Activated CD4-positive, alpha-beta T cell treated with anti-CD3 and anti-CD28 coated beads, Interleukin-2, amount 50 U/mL, for 16 hours (primary cell): ENCODE measurements at places on chromosomes 4 and X.

DNA sequence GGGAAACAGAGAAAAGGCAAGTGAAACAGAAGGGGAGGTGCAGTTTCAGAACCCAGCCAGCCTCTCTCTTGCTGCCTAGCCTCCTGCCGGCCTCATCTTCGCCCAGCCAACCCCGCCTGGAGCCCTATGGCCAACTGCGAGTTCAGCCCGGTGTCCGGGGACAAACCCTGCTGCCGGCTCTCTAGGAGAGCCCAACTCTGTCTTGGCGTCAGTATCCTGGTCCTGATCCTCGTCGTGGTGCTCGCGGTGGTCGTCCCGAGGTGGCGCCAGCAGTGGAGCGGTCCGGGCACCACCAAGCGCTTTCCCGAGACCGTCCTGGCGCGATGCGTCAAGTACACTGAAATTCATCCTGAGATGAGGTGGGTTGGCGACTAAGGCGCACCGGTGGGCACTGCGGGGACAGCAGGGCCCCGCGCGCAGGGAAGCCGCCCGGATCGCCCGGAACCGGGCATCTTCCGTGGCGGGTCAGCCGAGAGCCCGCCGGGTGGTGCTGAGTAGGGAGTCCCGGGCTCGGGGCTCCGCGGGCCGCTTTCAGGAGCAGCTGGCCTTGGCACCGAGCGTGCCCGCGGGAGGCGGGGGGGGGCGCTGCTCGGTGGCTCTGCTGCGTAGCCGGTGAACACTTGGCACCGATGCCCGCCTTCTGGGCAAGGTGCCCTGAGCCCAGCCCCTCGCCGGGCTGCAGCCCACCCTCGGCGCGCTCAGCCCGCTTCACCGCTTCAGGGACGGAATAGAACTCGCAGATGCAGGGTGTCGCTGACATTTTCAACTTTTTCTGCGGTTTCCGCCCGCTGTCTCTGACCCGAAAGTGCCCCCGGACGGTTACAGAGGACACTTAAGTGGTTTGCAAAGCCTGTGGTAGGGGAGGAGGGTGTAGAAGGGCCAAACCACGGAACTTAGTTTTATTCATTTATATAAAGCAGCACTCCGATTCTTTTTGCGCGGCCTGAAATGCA is at the start of gene CD38:
Gene CD38 (plus strand): TSS at position 40 of the 953 bp plus-strand sequence. CDS start 87 bp downstream, at position 127.
- DNase-seq = peak; percentile 67

- no peak for DNase-seq
Observed at GRCh38 chrX:120463241-120463640, 5.9 kb downstream of the LAMP2 start.

DNA sequence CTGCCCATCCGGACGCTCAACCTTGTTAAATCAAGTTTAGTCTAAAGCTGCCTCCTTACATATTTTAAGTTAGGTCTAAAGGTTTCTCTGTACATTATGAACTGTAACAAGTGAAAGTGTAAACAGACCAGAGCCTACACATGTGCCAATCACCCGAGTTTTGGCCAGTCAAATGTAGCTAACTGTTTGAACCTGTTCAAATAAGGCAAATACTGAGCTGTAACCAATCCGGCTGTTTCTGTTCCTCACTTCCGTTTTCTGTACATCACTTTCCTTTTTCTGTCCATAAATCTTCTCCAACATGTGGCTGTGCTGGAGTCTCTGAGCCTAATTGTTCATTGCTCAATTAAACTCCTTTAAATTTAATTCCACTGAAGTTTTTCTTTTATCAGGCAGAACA is 113.3 kb upstream of the SHISA3 start:
- no peak for DNase-seq

- DNase-seq = no peak
Observed at GRCh38 chrX:2320580-2321327, 180.0 kb downstream of the DHRSX start.

- no peak for DNase-seq
Observed at GRCh38 chr4:138910914-138911336, 104.7 kb upstream of the NOCT start.

GRCh38 chr4:26459756-26460530 is 30.3 kb downstream of the CCKAR start:
- DNase-seq = no peak

- DNase-seq = no peak
Observed at GRCh38 chr4:101067383-101067782, 279.9 kb downstream of the PPP3CA start.

DNA sequence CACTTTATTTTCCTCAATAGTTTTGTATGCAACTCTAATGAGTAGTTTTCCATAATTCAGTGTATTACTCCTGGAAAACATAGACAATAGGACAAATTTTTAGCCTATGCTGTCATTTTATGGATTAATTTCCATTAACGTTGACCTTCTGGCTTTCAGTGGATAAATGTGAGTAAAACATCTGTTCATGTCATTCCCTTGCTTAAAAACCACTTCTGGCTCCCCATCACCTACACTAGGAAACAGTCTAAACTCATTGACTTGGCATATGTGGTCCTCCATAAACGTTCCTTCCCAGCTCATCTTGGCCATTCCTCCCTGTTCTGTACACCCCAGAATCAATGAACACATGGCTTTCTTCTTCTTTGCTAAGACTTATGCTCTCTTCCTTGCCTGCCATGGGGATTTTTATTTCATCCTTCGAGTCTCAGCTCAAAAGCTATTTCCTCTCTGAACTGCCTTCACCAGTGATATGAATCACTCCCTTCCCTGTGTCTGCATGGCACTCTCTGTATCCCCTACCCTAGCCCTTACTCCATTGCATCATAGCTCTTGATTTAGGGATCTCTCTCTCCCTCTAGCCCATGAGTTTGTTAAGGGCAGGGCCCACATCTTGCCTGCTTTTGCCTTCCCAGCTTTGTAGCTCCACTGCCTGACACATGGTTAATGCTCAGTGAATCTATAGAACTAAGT is 34.8 kb downstream of the DOCK11 start:
- peak; percentile 41 for DNase-seq

GRCh38 chr4:38125816-38126215 is 165.6 kb downstream of the PTTG2 start:
- no peak for DNase-seq

DNA sequence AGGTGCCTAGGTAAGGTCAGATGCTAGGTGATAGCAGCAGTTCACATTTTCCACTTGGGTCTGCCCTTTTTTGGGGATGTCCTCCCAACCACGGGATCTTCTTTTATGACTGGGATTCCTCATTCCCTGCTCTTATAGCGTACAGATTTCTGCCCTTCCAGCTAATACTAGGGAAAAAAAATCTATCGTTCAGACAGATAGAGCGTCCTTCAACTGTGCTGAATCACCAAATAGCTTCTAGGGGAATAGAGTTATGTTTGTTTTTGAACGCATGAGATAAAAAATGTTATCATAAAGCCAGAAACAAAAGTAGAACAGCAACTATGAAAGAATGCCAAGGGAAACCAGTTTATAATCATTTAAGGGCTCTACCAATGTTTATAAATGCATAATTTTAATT is 13.0 kb downstream of the RAP2C start:
- no peak for DNase-seq

GRCh38 chr4:90187148-90187884 is 60.1 kb downstream of the CCSER1 start:
- no peak for DNase-seq

- DNase-seq = peak; percentile 30
Observed at GRCh38 chrX:41332408-41333002, 1.5 kb upstream of the DDX3X start.

DNA sequence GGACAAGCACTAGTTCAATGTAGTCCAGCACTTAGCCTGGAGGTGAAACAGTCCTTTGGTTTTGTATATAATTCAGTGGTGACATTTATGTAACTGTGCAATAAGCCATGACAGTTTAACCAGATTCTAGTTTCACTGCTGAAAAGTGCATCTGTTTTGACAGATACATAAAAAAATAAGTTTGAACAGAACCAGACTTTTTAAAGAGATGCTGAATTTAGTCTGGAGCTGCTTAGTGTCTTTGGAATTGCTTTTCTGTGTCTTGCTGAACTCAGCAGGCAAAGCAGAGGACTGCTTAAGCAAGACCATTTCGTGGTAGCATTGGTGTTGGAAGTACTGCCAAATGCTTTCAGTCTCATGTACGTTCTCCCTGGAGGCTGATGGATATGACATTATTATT is 393.5 kb downstream of the MAPK10 start:
- no peak for DNase-seq

GRCh38 chr4:154779362-154779947 is 1.6 kb upstream of the RBM46 start:
- no peak for DNase-seq

GRCh38 chr4:143133977-143134376 is 50.7 kb upstream of the USP38 start:
- no peak for DNase-seq

DNA sequence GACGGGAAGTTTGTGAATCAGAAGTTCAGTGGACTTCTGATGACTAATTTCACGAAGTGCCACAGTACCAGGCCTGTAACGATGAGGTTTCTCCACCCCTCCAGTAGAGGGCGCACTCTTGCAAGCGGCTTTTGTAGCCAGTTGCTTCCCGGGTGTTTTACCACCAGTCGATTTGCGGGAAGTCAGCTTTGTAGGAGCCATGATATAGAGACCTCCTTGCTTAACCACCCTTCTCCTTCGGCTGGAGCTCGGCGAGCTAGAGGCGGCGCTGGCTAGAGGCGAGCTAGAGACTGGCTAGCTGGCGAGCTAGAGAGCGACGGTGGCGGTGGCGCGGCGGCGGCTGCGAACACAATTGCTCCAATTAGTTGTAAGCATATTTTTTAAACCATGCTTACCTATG is 72.0 kb downstream of the IL1RAPL1 start:
- DNase-seq = peak; percentile 20

DNA sequence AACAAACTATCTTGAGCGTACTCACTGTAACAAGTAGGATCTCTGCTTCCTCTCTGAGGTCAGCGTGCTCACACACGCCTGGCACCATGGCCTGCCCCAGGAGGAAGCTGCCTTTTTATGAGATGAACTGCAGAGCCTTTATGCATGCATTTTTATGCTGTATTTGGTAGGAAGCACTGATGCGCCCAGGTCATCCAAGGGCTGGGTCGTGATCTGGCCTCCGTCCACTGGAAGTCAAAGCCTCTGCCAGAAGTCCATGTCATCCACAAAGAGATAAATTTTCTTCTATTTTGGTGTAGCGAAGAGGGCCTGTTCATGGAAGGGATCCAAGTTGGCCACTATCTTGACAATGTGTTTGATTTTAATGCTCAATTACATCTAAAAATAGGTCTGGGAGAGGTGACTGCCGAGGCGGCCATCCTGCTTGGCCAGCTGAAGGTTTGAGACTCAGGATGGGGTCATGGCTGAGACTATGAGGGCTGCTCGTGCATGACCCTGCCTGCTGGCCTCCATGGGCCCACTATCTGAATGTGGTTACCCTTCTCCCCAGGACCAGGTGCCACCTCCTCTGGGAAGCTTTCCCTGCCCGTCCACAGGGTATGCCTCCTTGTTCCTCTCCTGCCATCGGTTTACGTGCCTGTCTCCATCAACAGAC is 50.3 kb downstream of the HTRA3 start:
- DNase-seq = no peak

GRCh38 chr4:185370268-185370949 is 25.3 kb downstream of the LRP2BP start:
- DNase-seq = no peak

DNA sequence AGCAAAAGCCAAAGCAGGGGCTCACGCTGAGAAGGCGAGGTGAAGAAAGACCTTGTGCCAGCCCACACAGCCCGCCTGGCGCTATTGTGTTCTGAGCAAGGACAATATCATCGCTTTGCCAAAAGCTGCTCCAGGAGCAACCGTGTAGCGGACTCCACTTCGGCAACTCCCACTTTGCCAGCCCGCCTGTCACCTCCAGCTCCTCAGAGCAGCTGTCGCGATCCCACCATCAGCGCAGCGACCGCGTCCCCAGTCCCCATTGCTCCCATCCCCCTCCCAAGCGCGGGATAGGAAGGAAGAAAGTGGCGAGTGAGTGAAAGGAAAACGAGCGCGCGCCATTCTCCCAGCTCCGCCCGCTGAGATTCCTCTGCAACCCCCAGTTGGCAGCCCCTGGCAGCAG is 759 bp downstream of the ZC4H2 start:
- DNase-seq = peak; percentile 14

DNA sequence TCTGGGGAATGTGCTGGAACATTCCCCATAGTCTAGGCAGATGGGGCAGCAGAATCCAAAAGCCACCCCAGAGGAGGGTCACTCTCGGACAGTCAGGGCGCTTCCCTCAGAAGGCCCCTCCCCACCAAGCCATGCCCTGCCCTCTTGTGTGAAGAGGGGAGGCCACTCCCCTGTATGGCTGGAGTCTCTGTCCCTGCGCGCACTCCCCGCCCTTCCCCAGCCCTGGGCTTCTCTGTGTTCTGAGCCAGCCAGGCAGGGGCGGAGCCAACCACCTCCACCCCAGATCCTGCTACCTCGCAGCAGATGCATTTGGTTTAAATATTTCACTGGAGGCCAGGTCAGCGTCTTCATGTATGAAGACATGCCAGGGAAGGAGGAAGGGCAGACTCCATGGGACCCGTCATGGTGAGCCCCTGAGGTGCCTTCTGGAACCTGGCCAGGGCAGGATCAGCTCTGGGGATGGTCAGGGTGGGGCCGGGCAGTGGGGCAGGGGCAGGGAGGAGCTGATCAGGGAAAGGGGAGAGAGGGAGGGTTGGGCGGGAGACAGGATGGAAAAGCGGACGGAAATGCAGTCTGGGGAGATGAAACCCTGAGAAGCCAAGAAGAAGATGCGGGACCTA is 107.3 kb downstream of the ADRA2C start:
- no peak for DNase-seq

DNA sequence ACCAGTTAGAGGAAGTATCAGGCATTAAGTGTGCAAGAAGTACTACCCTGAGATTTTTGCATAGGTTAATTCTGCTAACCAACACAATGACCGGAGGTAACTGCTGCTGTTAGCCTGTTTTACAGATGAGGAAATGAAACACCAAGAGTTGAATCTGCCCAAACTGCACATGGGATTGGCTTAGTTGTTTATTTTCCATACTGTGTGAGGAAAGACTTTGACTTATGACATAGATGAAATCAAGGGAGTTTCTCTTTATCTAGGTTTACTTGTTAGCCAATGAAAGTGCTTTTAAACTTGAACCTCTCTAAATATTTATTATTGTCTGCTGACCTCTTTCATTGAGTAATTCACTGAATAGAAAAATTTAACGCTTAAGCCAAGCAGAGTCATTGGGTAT is 10.3 kb downstream of the GUCY1B1 start:
- DNase-seq = no peak

- DNase-seq = no peak
Observed at GRCh38 chr4:7645956-7646355, 211.2 kb upstream of the PSAPL1 start.
